Activated T-helper 2 cell treated with anti-CD3 and anti-CD28 coated beads, Interferon-gamma antibody, Interleukin-2, Interleukin-4, amounts not matched to agents 10 μg/mL and 5 μg/mL and 100 μg/mL, durations not matched to agents 14 hours and 24 hours and 36 hours (primary cell): ENCODE measurements at places on chromosomes 6 and 20.

- no peak for DNase-seq
These were observed 24.7 kb upstream of the GFOD1 start for GRCh38 chr6:13511913-13512717.

- no peak for DNase-seq
These were observed 283.6 kb downstream of the CDKAL1 start for GRCh38 chr6:20817806-20818320.

- peak; percentile 59 for DNase-seq
These were observed 816 bp upstream of the MAN1A1 start for GRCh38 chr6:119350202-119350951.

- DNase-seq: no peak
These were observed 106.3 kb downstream of the ZDHHC14 start for GRCh38 chr6:157487110-157487773.

DNA sequence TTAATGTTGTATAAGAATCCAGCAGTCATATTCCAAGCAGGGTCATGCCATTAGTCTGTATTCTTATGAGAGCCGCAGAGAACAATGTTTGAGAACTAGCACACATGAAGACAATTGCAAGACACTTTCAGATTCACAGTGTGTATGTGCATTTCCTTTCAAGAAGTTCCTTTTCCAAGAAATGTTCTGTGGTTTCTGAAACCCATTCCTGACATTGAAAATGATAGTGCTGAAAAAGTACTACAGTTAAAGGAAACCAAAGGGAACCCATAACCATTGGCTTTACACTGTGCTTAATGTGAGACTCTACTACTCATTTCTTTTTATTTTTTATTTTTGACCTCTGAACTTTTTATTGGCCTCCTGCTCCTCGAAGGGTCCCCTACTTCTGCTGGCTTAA, 4.2 kb upstream of the CALHM6 start:
- DNase-seq: no peak
